ENCODE measurements at places on chromosomes 12 and 14.
A peak's percentile ranks its signal among the peaks of the same experiment; 100 is the strongest.

DNA sequence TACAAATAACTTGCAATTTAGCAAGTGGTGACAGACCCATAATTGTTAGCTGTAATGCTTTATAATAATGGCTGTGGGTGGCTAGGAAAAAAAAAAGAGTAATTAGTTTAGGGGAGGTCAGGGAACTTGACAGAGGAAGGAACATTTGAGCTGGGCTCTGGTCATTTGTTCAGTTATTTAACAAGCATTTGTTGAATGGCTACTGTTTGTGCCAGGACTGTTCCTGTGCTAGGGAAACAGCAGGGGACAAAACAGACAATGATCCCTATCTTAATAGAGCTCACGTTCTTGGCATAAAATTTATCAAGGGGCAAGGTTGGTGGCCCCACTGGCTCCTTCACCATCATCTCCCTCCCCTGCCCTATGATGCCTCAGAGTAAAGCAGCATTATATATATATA lies 18.5 kb downstream of the CHST11 start:
- DNase-seq: no peak

GRCh38 chr14:104098272-104099095 lies 13.0 kb downstream of the ASPG start:
- DNase-seq: no peak

DNA sequence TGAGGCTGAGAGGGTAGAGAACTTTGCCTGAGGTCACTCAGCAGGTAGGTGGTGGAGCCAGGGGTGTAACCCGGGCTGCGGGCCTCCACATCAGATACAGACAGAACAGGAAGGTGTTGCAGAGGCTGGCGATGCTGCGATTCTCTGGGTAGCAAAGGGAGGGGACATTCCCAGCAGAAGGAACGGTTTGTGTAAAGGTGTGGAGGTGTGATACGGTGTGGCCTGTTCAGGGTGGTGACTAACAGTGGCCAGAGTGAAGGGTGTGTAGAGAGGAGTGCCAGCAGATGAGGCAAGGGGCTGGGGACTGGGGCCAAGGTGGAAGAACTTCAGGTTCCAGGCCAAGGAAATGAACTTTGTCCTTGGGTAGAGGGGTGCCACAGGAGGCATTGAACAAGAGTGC lies 18.2 kb upstream of the FAIM2 start:
- DNase-seq: no peak

- DNase-seq: no peak
Observed at GRCh38 chr12:15644700-15645099, 144.5 kb downstream of the EPS8 start.

GRCh38 chr14:63091394-63091996 lies 46.2 kb upstream of the KCNH5 start:
- DNase-seq: no peak

DNA sequence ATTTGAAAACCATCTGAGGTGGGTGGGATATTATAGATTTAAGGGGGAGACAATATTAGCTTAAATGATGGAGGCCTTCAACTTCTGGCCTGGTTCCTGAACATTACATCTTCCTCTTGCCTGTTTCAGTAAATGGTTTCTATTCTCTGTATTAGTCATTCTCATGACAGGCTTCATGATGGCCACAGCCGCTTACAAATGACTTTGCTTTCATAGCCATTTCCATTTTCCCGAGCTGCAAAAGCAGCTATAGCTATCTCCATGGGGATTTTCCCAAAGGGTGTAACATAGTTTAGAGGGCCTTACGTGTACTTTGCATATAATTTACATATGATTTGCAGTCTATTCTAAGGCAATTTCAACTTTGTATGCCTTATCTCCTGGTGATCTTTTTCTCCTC lies 121.8 kb downstream of the NRXN3 start:
- DNase-seq: no peak

DNA sequence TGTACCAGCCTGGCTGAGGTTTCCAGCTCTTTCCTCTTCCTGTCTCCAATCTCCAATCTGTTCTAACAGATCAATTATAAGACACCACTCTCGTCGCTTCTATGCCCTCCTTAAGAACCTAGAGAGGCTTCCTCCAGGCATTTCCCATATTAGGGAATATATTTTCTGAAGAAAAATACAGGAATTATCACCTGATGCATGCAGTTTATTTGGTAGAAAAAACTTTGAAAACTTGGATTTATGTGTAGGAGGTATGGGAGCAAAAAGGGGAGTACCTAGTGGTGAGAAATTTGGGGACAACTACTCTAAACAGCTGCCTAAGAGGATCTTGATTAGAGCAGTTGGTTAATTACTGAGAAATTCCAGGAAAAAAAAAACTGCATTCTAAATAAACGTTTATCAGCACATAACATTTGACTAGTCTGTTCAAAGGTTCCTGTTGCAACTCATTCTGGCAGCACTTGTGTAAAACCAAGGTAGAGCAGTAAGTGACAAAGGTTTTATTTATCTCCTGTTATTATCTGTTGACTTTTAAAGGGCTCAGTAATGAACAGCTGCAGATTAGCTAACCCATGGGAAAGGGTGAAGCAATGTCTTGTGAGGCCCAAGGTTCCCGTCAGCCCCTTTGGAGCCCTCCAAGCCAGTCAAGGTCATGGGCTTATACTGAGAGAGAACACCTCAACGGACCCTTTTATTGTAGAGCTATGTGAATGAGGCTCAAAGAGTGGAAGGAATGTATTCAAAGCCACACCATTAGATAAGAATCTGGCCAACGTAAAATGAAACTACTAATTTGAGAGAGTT lies 36.4 kb upstream of the NR1H4 start:
- DNase-seq: no peak

DNA sequence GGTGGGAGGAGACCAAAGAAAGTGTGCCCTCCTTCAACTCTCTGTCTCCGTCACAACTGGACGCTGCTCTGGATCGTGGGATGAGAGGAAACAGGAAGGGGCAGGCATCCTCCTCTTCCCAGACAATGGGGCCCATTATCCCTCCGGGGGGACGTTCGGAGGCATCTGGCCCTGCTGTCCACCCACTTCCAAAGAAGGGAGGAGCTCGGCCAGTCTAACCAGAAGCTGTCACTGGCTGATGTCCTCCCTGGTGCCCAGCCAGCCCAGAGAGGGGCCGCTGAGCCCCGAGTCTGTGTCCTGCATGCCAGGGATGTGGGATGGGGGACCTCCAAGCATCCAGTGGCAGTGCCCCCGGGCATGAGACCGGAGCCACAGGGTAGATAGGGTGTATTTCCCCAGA lies 39.8 kb upstream of the MEG3 start:
- no peak for DNase-seq

- no peak for DNase-seq
Observed at GRCh38 chr12:74370608-74371216, 166.9 kb upstream of the ATXN7L3B start.

GRCh38 chr14:58796242-58797009 lies 158.7 kb downstream of the DACT1 start:
- DNase-seq: no peak

DNA sequence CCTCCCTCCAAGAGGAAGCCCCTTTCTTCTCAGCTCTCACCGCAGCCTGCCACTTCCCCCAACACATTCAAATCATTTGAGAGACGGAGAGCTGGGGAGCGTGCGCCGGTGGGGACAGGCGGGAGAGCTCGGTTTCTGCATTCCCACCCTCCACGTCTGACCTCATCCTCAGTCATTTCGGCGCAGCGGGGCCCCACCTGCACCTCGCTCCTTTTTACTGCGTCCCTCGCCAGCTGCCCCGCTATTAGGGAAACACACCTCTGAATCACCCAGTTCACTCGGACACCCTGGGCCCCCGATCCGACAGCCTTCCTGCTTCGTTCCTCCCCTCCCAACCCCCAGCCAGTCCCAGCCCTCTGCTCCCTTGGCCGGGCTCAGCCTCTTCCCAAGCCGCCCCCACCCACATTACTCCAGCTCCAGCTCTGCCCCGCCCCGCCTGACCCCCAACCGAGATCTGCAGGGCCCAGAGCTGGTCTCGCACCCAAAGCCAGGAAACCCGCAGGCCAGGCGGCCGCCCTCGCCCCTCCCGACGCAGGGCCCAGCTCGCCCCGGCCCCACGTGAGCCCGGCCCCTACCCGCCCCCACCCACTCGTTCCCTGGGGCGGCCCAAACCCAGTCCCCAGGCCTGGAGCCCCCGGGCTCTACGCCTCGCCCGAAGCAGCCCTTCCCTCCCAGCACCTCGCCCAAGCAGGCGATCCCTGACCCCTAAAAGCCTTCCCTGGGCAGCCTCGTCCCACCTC lies 783 bp downstream of the CORO1C start:
- peak; percentile 9 for DNase-seq

DNA sequence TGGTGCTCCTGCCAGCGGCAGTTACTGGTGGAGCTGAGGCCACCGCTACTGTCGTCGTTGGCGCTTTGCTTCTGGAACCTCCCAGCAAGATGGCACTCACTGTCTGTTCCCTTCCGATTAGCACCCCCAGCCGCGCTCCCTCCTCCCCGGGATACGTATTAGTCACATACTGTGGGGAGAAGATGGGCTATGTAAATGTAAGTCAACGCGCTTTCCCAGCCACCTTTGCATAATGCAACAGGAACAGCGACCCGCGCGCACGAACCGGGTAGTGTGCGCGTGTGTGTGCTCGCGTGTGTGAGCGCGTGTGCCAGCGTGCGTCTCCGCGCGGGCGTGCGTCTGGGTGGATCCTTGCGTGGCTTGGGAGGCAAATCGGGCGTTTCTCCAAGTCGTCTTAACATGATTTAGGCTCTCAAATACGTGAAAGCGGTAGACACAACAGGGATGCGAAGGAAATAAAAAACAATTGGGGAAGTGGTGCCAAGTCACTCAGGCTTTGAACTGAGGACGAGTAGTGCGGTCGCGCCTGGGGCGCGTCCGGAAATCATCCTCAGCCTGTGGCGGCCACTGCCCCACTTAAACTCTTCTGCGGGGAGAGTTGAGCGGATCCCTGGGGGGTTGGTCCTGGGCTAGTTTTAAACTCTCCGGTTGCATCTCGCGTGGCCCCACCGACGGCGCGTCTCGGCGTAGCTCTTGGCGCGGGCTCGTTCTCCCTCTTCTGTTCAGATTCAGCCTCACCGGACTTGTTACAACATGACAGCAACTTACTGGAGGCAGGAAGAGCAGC lies 1.8 kb downstream of the FLRT2 start:
- DNase-seq: no peak

DNA sequence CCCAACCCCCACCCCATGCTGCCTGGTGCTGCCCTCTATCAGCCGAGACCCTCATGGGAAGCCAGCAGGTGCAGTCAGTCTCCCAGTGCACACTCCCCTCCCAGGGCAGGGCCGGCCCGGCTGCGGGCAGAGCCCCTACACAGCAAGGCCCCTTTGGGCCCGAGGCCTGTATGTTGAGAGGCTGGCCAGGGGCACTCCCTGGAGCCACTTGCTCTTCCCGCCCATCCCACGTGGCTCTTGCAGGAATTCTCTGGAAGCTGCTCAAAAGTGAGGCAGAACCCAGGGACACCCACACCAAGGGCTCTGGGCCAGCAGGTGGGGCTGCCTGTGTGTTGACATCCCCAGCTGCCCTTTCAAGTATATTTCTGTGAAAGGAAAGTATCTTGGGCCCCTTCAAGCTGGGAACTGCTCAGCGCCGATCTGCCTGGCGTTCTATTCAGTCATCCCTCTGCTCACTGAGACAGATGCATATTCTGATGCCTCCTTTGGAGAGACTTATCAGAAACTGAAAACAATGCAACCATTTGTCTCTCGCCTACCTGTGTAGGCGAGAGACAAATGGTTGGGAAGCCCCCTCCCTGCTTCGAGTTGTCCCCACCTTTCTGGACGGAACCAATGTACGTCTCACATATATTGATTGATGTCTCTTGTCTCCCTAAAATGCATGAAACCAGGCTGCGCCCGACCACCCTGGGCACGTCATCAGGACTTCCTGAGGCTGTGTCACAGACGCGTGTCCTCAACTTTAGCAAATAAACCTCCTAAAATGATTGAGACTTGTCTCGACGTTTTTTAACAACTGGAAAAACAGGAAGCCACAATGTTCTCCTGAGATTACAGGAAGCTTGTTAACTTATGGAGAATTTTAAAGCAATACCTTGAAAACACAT lies 6.0 kb downstream of the GPR132 start:
- DNase-seq: peak; percentile 47

GRCh38 chr14:90722590-90722989 lies 93.6 kb downstream of the TTC7B start:
- no peak for DNase-seq

DNA sequence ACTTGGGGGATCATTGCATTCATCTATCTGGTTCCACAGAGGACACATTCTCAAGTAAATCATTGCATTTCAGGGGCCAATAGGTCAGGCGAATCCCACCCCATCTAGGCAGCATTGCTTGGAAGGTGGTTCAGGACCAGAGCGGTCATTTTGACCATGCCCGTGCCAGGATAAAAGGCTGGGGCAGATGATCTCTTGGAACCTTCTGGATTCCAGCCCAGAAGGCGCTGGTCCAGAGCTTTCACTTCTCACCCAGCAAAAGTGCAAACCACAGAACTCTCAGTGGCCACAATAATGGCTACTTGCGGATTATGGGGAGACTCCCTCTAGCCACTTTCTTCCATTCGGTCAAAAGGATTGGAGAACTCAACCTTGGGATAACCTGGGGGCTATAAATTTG lies 595 bp upstream of the KRT85 start:
- DNase-seq: no peak

DNA sequence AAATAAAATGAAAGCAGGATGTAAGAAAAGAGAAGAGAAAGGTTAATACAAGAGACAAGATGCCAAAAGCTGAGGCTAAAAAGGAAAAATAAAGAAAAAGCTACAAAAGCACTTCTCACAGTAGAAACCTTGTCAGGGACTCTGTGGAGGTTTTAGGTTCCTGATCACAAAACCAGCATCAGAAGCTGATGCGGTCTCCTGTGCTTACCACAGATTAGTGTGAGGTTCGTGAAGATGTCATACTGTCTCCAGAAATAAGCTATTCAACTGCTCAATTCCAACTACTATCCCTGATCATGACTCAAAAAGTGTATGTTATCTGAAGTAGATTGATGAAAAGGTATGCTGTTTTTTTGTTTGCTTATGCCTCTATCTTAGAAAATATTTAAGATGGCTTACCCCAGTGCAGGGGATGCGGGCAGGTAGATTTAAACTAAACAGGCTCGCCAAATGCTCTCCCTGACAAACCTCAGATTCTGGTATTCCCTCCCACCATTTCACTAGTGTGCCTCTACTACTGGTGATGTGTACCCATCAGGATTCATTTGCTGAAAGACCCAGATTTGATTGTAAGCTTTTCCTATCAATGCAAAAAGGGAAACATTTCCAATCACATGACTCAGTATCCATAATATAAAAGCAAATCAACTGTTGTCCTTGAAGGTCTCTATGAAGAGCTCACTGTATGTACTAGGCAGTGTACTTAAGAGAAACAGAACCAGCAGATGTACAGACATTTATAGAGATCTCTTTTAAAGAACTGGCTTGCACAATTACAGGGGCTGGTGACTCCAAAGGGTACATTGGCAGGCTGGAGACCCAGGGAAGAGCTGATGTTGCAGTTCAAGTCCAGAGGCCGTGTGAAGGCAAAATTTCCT lies 169.5 kb upstream of the FOXN3 start:
- DNase-seq: no peak

GRCh38 chr12:30847259-30847658 lies 79.3 kb upstream of the TSPAN11 start:
- DNase-seq: peak; percentile 28

GRCh38 chr14:104150136-104151025 lies 12.0 kb downstream of the KIF26A start:
- no peak for DNase-seq

- DNase-seq: no peak
Observed at GRCh38 chr12:126038434-126038833, 973.2 kb downstream of the AACS start.

All from activated CD4-positive, alpha-beta T cell treated with anti-CD3 and anti-CD28 coated beads for 4 hours (primary cell).